Occipital lobe (tissue), 3 donors: ENCODE measurements at places on chromosomes 6 and 20. TPM values are rescaled to one million over a fixed set of nuclear protein-coding genes. Genes with fewer than 3 reads are reported as not detected.

POM121L2 gene
- total RNA-seq, result not detected

F13A1 gene
- 8.4 TPM for total RNA-seq

PNLDC1 gene
- not detected for total RNA-seq

VWA7 gene
- 0.31 TPM for total RNA-seq

OPRM1 gene
- 1.7 TPM for total RNA-seq

DNA sequence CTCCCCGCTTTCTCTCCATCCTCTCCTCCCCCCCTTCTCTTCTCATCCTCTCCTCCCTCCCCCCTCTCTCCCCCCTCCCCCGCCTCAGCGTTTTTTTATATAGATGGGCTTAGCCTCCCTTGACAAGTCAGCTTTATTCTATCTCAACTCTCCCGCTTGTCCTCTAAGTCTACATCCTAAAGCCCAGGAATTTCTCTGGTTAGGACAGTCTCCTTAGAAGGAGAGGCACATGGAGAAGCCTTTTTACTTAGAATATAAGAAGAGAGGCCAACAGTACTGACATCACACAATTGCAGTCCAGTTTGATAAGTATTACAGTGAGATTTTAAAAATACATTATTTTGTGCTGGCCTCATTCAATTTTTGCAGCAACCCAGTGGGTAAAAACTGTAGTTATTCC is 83.5 kb downstream of the LYRM2 start:
- no peak for DNase-seq

DNA sequence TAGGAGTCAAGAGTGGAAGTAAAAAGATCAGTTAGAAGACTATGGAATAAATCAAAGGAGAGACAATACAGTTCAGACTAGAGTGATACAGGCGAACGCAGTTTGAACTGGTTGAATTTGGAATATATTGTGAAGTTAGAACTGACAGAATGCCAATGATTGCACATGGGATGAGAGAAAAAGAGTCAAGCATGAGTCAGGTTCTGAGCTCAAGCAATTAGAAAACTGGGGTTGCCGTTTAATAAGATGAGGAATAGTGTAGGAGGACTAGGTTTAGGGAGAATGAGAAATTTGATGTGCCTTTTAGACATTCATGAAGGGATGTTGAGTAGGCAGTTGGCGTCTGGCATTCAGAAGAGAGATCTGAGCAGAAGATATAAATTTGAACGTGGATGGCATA is 8.0 kb downstream of the RNF217 start:
- DNase-seq, result no peak

GRCh38 chr6:111088668-111089003 is 1.3 kb downstream of the SLC16A10 start:
- no peak for DNase-seq

DNA sequence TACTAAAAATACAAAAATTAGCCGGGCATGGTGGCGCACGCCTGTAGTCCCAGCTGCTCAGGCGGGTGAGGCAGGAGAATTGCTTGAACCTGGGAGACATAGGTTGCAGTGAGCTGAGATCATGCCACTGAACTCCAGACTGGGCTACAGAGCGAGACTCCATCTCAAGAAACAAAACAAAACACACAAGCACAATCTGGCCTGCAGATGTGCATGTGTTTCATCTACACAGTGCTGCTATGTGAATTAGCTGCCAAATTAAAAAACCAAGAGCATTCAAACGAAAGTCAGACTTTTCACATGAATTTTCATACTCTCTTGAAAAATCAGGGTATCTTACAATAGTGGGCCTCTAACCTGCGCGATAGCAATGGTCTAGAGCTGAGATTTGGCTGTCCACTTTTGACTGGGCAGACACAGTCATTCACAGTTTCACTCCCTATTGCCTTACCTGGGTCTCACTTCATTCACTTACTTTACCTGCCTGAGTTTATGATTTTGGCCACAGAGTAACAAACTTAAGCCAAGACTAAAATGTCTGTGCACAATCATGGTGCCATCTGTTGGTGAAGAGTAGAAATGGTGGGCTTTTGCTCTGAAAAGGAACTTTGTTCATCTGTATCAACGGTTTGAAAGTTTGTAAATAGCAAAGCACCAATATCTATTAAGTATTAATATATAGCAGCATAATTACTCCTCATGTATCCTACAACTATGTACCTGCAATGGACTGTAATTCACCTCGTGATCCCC is 138.5 kb upstream of the UST start:
- DNase-seq, result no peak

DNA sequence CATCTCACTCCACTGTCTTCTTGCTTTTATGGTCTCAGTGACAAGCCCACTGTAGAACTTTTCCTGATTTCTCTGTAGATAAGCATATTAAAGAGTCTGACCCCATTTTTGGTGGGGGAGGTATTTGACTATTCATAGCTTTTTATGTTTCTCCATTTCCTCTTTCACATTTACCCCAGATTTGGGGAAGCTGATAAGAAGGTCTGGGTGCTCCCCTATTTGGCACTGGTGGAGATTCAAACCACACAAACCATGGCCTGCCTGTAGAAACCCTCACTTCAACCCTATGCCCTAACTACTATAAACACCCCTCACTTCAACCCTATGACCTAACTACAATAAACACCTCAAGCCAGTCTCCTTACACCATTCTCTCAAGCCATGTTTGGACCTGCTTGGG is 196.2 kb upstream of the SYNDIG1 start:
- no peak for DNase-seq

GRCh38 chr20:51285684-51286083 is 256.8 kb downstream of the NFATC2 start:
- no peak for DNase-seq

DNA sequence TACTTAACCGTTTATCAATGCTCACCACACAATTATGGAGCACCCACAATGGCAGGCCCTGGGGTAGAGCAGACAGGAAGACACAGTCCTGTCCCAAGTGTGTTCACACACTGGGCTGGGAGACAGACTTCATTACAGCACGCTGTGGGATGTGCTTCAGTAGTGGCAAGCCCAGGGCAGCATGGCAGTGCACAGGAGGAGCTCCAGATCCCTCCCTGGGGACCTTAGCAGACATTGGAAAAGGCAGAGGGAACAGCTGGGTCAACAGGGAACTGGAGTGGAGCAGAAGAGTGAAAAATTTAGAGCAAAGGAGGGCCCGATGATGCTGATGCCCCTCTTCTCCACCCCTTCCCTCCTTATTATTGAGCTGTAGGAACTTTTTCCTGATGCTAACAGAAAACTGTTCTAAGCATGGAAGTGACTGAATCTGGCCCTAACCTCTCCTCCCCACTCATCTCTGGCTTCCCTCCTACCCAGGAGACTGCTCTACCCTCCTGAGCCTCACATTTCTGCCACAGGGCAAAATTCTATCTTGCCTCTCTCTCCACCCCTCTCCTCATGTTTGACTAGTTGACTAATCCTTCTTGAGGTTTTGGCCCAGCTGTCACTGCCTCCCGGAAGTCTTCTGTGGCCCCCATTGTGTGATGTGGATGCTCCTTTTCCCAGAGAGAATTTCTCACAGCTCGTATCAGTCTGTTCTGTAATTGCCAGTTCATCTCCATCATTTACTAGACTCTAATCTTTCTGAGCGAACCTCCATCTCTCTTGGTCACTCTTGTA is 41.3 kb upstream of the NOP56 start:
- DNase-seq, result no peak

DNA sequence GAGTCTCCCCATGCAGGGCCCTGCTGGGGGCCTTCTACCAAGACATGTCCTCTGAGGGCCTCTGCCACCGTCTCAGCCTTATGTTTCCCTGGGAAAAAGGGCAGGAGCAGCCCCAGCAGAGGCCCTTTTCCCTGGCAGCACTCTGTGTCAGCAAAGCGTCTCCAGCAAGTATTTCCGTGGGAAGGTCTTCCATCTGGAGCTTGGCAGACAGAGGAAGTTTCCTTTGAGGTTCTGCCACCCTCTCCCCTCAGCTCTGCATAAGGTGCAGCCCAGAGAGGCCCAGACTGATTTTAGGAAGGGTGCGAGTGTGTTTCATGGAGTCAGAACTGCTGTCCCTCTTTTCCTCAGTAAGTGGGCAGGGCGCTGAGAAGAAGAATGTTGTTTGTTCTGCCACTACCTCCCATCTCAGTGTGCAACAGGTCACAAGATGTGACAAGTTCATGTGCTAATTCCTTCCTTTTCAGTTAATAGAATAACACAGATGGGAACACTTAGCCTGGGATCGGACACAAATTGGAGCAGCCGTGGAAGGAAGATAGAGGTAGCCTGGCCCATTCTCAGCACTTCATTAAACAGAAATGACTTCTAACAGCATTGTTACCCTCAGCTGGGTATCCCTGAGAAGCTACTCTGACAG is 784.4 kb downstream of the MAFB start:
- no peak for DNase-seq

DNA sequence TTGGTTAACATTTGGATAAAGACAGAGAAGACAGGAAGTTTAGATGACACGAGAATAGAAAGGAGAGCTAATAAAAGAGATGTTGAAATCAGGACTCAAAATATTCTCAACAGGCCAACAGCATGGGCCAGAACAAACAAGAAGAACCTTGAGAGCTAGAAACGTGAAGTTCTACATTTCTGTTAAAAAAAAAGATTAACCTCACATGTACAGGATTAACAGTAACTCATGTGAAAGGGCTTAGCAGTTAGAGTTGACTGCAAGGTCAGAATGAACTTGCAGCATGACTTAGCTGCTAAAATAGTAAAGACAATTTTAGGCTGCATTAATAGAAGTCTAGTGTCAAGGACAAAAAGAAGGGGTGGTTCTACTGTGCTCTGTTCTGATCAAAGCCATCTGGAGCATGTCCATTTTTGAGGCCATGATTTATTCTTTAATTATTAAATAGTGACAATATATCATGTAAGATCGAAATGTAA is 331.1 kb upstream of the HSF2 start:
- DNase-seq, result no peak

DNA sequence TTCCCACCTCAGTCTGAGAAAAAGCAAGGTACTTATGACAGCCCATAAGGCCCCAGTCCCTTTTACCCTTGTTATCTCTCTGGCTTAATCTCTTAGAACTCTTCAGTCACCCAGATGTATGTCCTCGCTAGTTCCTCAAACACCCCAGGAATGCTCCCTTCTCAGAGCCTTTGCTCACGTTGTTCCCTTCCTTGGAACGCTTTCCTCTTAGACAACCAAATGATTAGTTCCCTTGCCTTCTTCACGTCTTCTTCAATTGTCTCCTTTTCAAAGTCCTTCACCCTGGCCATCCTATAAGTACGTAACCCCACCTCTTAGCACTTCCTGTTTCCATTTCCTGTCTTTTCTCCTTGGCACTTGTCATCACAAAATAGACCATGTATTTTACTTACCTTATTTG is 1.1 kb upstream of the APOBEC2 start:
- no peak for DNase-seq

- DNase-seq, result no peak
Measured at GRCh38 chr20:50356962-50357782, 153.0 kb upstream of the PTPN1 start.

- no peak for DNase-seq
Measured at GRCh38 chr20:16583474-16583873, 10.2 kb upstream of the KIF16B start.

- DNase-seq, result no peak
Measured at GRCh38 chr6:28137505-28137981, 4.1 kb upstream of the ZKSCAN8 start.
